ENCODE measurements at places on chromosomes 16 and 17.

- DNase-seq, result peak; percentile 12
These were observed 83.8 kb upstream of the GRIN2A start for GRCh38 chr16:10265770-10266615.

DNA sequence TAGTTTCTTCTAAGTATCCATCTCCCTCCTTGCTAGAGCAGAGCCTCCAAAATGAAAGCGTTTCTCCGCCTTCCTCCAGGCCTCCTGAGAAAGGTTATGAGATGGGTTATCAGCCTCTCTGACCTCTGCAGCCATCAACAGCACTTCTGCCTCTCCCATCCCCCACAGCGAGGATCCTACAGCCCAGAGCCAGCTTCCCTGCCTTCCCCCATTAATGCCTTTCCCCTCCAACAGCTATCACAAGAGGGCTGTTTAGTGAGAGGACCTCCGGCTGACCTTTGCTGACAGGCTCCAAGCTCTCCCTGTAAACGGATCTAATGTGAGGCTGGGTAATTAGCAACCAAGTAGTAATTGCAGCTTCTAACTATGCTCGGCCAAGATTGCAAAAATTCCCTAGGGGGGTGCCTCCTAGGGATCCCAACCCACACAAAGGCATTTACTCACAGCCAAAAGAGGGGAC is 55.8 kb downstream of the ZFHX3 start:
- no peak for DNase-seq

GRCh38 chr17:10032118-10032852 is 127.2 kb upstream of the RCVRN start:
- DNase-seq, result no peak

GRCh38 chr16:73692861-73693260 is 603.8 kb upstream of the PSMD7 start:
- no peak for DNase-seq

DNA sequence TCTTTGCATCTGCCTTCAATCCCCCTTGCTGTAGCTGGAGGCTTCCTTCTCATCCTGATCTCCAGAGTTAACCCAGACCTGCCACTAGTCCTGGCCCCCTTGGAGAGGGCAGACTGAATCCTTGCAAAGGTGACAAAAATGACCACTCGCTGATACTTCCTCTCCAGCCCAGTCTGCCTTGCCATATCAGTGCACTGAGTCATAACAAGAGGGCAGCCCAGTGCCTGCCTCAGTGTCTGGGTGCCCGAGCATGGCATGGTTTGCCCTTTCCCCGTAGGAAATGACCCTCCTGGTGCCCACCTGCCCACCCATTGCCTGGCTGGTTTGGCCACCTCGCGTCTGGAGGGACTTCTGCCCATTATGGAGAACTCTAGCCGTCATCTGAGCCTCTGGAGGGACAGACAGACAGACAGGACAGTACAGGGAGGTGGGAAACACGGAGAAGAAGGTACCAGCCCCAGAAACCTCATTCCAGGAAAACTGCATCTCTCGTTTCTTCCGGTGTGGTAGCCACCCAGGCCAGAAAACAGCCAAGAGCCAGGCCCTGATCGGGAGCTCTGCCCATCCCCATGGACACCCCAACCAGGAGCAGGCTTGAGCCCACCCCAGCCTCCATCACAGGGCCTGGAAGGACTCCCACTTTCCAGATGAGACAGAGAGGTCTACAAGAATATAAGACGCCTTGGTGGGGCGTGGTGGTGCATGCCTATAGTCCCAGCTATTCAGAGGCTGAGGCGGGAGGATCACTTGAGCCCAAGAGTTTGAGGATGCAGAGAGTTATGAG is 71.5 kb downstream of the SCNN1B start:
- no peak for DNase-seq

- DNase-seq, result no peak
These were observed 27.0 kb upstream of the SMURF2 start for GRCh38 chr17:64689106-64689505.

- DNase-seq, result no peak
These were observed 2.8 kb upstream of the MATCAP1 start for GRCh38 chr16:67186550-67186950.

- peak; percentile 3 for DNase-seq
These were observed 187.8 kb downstream of the RAB11FIP4 start for GRCh38 chr17:31579265-31579664.

GRCh38 chr16:31507929-31508705 is at the start of gene RUSF1:
TSS of gene RUSF1 (minus strand) at chr16:31508391. CDS start at chr16:31508373, 18 bp downstream.
- DNase-seq, result peak; percentile 82

- DNase-seq, result peak; percentile 43
These were observed 1.8 kb upstream of the CISD3 start for GRCh38 chr17:38728290-38728831.

DNA sequence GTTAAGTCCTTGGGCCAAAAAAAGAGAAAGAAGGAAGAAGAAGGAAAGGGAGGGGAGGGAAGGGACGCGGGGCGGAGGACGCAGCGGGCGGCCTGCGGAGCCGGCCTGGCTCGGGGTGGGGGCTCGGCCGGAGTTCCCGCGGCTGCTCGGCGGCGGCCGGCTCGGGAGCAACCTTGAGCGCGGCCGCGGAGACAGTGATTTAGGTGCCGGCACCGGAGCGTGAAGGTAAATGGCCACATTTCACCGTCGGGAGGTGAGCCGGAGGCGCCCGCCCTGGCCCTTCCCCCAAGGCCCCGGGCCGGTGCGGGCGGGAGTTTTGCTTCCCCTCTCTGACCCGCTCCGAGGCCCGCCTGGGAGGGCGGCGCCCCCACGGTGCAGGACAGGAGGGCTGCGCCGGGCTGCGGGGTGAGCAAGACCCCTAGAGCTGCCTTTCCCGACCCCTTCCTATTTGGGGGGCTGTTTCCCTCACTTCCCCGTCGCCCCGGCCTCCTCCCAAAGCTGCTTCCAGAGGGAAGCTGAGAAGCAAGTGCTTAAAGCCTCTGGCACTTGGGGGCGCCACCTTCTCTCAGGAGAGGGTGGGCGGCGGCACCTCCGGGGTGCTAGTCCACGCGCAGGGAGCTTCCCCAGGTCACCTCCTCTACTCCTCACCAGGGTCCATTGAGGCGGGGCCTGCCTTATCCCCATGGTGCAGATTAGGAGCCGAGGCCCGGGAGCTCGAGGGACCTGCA is 56.5 kb downstream of the MRM1 start:
- DNase-seq, result no peak

- no peak for DNase-seq
These were observed 257.1 kb upstream of the DYNLRB2 start for GRCh38 chr16:80283466-80284392.

DNA sequence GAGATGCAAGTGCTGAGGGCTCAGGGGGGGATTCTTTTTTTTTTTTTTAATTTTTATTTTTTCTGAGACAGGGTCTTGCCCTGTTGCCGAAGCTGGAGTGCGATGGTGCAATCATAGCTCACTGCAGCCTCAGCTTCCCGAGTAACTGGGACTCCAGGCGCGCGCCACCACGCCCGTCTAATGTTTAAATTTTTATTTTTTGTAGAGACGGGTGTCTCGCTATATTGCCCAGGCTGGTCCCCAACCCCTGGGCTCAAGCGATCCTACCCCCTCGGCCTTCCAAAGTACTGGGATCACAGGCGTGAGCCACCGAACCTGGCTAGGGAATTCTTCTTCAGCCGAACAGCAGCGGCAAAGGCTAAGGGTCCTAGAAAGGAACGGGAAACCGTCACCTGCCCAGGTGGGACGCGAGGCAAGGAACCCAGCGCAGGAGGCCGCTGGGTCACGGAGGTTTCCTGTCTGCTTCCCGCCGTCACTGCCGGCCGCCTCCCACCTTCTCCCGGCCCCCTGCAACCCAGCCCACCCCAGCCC is 13.3 kb upstream of the OR1F1 start:
- no peak for DNase-seq

DNA sequence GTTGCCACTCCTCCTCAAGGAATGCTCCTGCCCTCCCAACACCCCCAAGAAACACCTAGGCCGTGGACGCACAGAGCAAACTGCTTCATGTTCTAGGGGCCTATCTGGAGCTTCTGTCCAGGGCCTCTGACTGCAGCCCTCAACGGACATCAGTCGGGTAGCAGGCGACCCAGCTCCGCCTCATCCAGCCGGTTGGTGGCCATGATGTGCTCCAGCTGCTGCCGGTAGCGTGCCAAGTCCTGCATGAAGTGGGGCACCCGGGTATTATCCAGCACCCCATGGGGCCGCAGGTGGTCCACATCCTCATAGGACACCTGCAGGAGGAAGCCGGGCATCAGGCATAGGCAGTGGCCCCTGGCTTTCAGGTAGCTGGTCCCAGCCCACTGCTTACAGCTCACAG is 6.3 kb downstream of the NOL3 start:
- DNase-seq, result no peak

DNA sequence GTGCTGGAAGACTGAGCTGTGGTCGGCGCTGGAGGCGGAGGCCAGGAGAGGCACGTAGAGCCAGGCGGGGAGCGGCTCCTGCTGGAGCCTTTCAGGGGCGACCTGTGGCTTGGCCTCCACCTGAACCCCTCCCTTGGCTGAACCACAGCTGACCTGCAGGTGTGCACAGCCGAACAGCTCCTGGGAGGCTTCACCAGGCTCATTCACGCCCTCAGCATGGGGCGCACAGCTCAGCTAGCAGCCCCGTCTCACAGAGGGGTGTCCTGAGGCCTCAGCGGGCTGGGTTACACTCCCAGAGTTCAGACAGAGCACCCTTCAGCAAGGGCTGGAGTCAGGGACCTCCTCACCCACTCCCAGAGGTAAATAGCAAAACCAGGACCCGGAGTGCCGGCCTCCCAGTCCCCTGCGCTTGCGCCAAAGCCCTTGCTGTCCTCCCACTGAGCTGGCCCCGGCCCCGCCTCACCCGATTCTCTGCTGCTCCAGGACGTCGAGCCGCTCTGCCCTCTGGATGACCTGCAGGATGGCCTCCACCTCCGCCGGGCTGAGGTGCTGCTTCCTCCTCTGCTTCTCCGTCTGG is 31.7 kb downstream of the RPH3AL start:
- DNase-seq, result no peak

- DNase-seq, result no peak
These were observed 99.1 kb downstream of the SKAP1 start for GRCh38 chr17:48330887-48331286.

DNA sequence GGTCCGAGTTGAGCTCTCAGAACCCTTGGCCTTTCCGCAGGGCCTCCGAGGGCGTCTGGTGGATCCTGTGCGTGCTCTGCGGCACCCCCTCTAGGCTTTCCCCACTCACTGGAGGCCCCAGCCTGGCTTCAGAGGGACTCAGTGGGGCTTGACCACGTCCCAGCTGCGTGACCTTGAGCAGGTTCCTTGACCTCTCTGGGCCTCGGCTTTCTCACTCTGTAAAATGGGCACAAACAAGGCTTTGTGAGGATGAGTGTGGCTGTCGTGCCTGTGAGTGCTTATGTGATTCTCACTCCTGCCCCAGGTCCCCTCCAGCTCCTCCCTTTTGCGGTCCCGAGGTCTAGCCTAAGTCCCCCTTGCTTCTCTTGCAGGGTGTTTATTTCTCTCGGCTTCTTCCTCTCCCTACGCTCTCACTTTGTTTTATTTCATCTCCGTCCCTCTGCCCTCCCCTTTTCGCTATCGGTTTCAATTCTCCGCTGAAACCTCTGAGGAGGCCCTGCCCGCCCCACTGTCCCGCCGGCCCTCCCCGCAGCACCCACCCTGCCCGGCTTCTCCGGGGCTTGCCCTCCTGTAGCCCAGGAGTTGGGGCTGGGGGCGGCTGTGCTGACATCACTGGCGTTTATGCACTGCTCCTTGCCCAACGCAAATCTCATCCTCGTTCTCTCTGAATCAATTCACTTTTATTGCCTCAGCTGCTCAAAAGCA is 82.3 kb upstream of the CBX4 start:
- DNase-seq, result peak; percentile 32

- no peak for DNase-seq
These were observed 4.8 kb downstream of the CTRB2 start for GRCh38 chr16:75202069-75202590.

DNA sequence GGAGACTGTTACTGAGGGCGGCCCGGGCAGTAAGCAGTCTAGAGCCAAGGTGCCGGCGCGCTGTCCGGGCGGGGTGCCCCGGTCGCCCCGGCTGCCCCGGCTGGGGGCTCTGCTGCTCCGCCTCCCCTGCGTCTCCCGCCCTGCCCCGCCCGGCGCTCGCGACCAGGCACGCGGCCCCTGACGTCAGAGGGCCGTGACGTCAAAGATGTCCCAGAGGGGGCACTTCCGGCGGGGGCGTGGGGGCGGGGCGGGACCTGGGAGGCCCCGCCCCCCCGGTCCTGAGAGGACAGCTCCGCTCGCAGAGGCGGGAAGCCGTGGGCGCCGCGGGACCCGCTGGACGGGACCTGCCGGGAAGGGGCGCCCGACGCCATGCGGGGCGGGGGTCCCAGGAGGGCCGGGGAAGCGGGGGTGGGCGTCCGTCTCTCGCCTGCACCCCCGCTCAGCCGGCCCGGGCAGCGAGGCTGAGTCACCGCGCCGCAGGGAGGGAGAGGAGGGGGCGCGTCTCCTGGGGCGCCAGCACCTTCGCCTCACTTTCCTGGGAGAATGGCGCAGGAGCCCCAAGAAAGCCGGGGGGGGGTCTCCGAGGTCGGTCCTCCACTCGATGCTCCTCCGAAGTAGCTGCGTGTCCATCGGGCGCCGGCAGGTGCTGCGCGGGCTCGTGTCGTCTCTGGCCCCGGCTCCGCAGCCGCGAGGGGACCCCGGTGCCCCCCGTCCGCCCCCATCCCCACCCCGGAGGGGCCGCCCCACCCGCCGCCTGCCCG is 4.4 kb upstream of the HIC1 start:
- DNase-seq, result peak; percentile 56

GRCh38 chr17:35892091-35893035 is 12.2 kb upstream of the CCL5 start:
- peak; percentile 80 for DNase-seq

GRCh38 chr16:87369796-87370719 is 13.5 kb downstream of the FBXO31 start:
- no peak for DNase-seq

GRCh38 chr17:35265566-35266141 is 22.8 kb downstream of the SLFN5 start:
- no peak for DNase-seq

- no peak for DNase-seq
These were observed 344.4 kb upstream of the ASIC2 start for GRCh38 chr17:33637534-33637933.

DNA sequence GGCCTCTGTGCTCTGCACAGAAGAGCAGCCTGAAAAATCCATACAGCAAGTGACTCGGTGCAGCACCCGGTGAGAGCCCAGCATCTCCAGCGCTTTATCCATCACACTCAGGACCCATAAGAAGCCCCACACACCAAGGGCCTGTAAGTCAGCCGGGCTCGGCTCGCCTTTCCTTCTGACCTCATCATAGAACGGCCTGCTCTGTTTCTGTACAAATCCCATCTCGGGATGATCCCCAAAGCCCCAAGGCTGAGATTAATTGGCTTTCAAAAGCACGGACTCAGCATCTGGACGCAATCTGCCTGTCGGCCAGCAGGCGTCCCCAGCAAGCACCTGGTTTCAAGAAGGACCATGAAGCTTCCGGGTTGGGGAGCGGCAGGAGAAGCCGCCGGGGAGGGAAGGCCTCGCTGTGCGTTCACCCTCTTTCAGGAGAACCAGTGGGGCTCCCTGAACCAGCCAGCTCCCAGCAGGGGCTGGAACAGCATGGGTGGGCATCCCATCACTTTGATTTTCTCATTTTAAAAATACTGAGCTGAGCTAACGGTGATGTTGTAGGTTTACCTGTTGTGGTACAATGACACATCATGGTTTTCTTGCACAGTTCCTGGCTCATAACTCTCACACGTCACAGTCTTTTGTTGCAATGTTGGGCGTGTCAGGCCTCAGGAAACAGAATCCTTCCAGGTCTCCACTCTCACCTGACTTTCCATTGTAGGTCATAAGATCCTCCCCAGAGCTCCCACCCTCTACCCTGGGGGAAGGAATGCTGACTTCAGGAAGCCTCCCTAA is 6.7 kb downstream of the CCDC57 start:
- DNase-seq, result peak; percentile 82

GRCh38 chr16:85004587-85005205 is 6.6 kb downstream of the ZDHHC7 start:
- DNase-seq, result no peak

Measured in MV-4-11 (cell line).